ENCODE measurements at places on chromosomes 1 and 21. TPM values are rescaled to one million over a fixed set of nuclear protein-coding genes. Genes with fewer than 3 reads are reported as not detected.

LCE1E gene
- not detected for total RNA-seq

CAMK2N1 gene
- total RNA-seq: 49.0 TPM

IGSF8 gene
- 10.4 TPM for total RNA-seq

PGLYRP4 gene
- total RNA-seq: not detected

LCE3E gene
- total RNA-seq: not detected

KMO gene
- 1.0 TPM for total RNA-seq

RCC1 gene
- total RNA-seq: 70.8 TPM

DISP1 gene
- total RNA-seq: 1.9 TPM

CFHR2 gene
- not detected for total RNA-seq

OR2G3 gene
- total RNA-seq: not detected

FRRS1 gene
- total RNA-seq: 1.5 TPM

C1QC gene
- total RNA-seq: not detected

NCMAP gene
- 0.03 TPM for total RNA-seq

PADI2 gene
- total RNA-seq: 1.1 TPM

BTBD19 gene
- total RNA-seq: 3.4 TPM

CFAP45 gene
- 0.94 TPM for total RNA-seq

SPRR2B gene
- total RNA-seq: not detected

SPRR2A gene
- not detected for total RNA-seq

PRMT6 gene
- not detected for total RNA-seq

HMCN1 gene
- total RNA-seq: 0.01 TPM

STUM gene
- not detected for total RNA-seq

C1orf226 gene
- 1.2 TPM for total RNA-seq

TSSK3 gene
- not detected for total RNA-seq

KRTAP12-2 gene
- not detected for total RNA-seq

SYT2 gene
- total RNA-seq: 0.31 TPM

THAP3 gene
- 14.3 TPM for total RNA-seq

NBPF4 gene
- total RNA-seq: not detected

TRIM45 gene
- 2.3 TPM for total RNA-seq

GPBP1L1 gene
- 44.7 TPM for total RNA-seq

SLC27A3 gene
- 1.8 TPM for total RNA-seq

PIGR gene
- total RNA-seq: not detected

SDHB gene
- 103 TPM for total RNA-seq

CYP4A22 gene
- not detected for total RNA-seq

C4BPA gene
- total RNA-seq: 0.52 TPM

WDR3 gene
- 27.0 TPM for total RNA-seq

SERPINC1 gene
- not detected for total RNA-seq

COL6A2 gene
- 15.4 TPM for total RNA-seq

ZBTB8B gene
- total RNA-seq: not detected

FMO1 gene
- not detected for total RNA-seq

Measured in A549 treated with Mapracorat at 1 μM for 4 hours (cell line).